ENCODE measurements at places on chromosomes 11 and 22.

- DNase-seq, result no peak
Observed at GRCh38 chr11:79437981-79438630, 2.7 kb downstream of the TENM4 start.

GRCh38 chr11:47571895-47572294 lies 6.5 kb downstream of the PTPMT1 start:
- no peak for DNase-seq

DNA sequence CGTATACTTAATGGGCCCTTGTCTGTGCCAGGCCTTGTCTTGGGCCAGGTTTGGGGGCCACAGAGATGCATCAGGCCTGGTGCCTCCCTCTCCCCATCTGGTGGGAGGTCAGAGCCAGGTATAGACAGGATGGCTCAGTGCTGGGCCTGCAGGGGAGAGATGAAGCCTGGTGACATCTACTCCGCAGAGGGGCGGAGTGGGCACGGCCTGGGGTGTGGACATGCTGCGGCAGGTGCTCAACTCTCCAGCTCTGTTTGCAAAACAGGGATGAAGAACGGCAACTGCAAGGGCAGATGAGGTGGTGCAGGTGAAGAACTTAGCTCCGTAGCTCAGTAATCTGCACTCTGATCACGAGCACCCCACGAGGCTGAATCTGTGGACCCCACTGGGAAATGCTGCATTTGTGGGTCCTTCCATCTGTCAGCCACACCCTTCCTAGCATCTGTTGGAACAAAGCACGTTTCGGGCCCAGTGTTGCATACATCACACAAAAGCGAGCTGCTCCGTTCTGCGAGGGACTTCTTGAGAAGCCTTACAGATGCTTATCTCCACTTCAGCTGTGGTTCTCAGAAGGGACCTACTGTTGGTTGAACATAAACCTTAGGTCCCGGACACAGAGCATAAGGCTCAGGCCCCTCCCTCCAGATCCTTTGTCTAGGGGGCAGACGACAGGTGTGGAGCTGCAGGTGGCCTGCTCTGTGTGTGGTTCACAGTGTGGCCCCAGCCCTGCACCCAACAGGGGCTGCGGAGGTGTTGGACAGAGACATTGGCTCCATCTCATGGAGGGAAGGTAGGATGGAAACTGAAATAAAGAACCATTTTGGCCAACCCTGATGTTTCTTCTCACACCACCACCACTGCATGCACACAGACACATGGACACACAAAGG lies 78.3 kb downstream of the LRRC32 start:
- no peak for DNase-seq

DNA sequence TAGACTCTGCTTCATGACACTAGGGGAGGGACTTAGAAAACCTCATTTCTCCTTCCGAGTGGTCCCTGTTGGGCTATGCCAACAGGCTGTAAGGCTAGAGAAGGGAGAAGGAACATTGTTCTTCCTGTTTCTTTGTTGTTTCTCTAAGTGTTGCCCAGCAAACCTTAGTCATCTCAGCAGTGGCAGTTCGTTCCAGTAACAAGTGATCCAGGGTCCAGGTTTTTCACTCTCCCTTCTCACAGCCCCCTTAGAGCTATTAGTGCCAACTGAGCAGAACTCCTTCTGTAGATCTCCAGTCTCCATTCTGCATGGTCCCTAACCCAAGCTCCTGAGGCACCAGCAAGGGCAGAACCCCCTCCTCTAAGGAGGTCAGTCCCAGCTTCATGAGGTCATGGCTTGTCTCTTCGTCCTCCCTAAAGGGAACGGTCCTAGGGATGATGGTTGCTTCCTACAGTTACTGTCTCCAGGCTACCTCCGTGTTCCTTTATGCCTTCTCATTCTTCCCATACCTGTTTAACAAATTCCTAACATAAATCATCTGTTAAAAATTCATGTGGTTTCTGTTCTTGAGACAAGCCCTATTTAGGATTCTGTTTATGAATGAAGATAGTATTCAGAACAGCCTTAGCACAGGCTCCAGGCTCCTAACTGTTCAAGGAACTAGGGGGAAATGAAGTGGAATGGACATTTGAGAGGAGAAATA lies 168.6 kb upstream of the UBASH3B start:
- no peak for DNase-seq

DNA sequence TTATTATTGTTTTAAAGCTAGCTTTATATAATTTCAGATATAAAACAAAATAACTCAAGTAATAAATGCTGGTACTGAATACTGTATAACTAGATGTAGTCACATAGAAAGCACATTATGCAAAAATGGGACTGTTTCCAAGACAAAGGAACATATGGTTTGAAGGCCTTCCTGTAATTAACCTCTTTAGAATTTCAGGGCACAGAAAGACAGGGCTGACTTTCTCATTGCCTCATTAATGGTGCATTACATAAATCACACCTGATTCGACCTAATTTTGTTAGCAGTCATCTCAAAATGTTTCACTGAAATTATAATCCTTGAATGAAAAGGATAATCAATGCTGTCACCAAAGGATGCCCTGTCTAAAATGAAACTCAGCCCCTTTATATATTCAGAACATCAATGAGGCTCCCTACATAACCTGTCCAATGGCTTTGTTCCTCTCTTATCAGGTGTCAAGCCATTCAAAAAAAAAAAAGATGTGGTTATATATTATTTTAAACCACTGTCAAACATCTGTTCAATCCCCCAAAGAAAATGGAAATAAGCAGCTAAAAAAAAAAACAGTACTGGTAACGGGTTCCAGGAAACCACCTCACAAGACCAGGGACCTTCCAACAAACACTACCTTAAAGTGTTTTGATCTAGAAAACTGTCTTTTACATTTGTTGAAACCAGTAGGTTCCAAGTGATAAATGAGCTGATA lies 77.4 kb downstream of the FAM168A start:
- no peak for DNase-seq

DNA sequence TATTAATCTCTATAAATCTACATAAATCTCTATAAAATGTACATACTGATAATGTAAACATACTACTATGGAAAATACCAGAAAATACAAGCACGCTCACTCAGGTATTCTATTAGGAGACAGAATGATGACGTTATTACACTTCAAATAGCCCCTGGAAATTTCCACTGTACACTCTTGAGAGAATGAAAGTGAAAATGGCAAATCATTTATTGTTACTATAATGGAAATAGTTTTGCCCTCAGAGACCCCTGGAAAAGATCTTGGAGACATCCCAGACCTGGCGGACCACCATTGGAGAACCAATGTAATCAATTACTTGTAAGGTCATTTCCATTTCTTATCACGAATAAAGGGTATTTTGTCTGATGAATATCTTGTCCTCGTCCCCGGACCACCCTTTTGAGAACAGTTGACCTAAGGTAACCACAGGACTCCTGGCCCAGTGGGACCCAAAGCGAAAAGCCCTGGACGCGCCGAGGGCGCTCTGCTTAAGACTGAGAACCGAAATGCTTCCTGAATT lies 509 bp upstream of the PRRG4 start:
- no peak for DNase-seq

GRCh38 chr11:116567721-116568242 lies 205.0 kb downstream of the BUD13 start:
- no peak for DNase-seq

GRCh38 chr22:19525666-19526065 lies 1.5 kb upstream of the CLDN5 start:
- DNase-seq, result no peak

GRCh38 chr11:116696381-116696941 lies 76.3 kb downstream of the BUD13 start:
- DNase-seq, result peak; percentile 37

GRCh38 chr11:26227301-26227746 lies 104.6 kb upstream of the ANO3 start:
- DNase-seq, result no peak

GRCh38 chr11:2718817-2719438 lies 19.1 kb upstream of the KCNQ1OT1 start:
- no peak for DNase-seq

DNA sequence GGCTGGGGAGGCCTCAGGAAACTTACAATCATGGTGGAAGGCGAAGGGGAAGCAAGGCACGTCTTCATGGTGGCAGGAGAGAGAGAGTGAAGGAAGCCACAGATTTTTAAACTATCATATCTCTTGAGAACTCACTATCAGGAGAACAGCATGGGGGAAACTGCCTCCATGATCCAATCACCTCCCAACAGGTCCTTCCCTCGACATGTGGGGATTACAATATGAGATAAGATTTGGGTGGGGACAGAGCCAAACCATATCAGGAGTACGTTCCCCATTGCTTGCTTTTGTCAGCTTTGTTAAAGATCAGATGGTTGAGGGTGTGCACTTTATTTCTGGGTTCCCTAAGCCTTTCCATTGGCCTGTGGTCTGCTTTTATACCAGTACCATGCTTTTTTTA lies 53.7 kb upstream of the E2F8 start:
- DNase-seq, result no peak

GRCh38 chr11:101508370-101508769 lies 75.4 kb downstream of the TRPC6 start:
- DNase-seq, result no peak

DNA sequence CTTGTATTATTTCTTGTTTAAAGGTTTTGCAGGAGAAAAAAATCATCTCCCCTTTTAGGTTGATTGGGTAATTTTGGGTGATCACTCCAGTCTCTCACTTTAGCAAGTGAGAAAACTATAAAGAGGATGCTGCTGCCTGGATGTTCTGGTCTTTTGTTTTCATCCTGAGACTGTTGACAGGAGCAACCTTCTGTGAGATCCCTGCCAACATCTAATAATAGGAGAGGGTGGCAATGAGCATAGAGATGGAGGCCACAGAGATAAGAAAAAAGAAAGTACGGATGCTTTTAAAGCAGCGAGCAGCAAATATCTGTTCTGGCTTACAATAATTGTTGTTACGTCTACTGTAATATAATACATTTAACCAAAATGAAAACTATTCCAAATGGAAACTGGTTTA lies 293.6 kb upstream of the MTNR1B start:
- DNase-seq, result no peak

GRCh38 chr22:41998361-41999261 lies at the start of gene WBP2NL:
WBP2NL (plus strand) TSS chr22:41998788; CDS start chr22:41998819, 31 bp downstream.
- DNase-seq, result no peak

DNA sequence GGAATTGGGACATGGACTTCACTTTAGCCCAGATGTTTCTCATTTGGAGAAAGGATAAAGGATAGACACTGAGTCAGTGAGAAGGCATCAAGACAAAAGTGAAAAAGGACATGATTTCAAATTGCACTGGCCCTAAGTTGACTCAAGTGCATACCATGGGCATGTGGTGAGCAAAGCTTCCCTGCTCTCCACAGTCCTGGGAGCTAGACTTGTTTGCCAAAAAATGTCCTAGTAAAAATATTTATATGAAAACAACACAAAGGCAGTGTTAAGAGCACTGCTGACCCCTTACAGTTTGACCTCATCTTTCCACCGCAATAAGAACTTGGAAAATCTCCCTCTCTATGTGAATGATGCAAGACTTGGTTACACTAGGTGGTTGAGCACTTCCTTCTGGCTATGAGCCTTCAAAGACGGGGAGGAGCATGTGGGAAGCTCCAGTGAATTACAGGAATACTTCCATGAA lies 46.5 kb upstream of the FIBIN start:
- no peak for DNase-seq

DNA sequence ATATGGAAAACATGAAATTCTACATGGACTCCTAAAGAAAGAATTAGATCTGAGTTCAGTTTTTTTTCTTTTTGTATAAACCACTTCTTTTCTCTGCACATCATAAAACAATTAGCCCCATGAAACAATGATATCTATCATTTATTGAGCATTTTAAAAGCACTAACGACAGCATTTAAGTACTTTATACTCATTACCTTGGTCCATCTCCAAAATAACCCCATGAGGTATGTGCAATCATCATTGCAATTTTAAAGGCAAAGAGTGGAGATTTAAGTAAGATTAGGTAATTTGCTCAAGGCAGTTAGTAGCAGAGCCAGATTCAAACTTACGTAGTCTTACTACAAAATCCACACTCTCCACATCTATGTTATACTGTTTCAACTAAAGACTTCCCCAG lies 177.7 kb upstream of the RAG2 start:
- no peak for DNase-seq

DNA sequence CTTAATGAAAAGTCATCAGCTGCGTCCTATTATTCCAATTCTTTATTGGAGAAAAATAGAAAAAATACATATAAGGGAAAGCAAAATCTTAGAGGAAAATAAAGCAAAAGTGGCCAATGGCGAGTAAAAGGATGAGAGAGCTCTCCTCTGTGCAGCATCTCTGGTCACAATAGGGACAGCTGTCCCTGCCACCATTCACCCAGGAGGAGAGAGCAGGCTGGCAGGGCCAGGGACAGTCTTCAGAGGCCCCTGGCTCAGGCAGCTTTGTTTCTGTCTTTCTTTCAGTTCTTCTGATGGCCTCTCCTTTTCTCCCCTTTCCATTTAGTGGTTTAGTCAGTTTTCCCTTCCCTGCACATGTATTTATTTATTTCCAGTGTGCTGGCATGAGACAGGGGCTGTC lies 941.3 kb downstream of the NTM start:
- DNase-seq, result no peak

- no peak for DNase-seq
Observed at GRCh38 chr11:36274414-36274813, 14.8 kb downstream of the COMMD9 start.

DNA sequence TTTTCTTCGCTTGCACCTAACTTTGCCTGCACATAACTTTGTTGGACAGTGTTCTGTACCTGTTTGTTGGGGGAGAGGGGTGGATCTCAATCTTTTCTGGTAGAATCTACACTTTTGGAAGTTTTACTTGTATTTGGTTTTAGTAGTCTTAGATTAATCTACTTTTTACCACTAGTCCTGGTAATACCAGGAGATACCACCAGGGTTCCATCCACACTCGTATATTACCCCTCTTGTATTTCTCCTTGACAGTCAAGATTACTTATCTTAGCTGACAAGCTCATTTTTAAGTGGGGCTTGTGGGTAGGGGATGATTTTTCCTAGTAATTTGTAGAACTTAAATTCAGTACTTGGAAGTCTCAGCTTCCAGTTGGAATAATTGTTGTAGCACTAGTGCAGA lies 37.3 kb upstream of the TECTA start:
- DNase-seq, result no peak

DNA sequence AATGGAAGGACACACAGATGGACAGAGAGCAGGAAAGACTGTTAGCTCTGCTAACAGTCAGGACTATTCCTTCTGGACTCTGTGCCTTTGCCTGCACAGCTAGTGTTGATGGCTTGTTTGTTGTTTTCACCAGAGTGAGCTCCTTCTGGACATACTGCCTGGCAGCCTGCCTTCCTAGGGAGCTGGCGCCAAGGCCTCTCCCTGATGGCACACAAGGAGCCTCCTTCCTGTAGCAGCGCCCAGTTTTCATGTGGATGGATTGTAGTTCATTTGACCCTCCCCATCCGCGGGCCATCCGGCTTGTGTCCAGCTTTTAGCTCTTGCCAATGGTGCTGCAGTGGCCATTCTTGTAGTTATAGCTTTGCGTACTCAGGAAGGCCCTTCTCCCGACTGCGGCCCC lies 16.6 kb upstream of the BCR start:
- DNase-seq, result no peak

GRCh38 chr22:42428025-42428424 lies 4.2 kb downstream of the NFAM1 start:
- DNase-seq, result no peak

DNA sequence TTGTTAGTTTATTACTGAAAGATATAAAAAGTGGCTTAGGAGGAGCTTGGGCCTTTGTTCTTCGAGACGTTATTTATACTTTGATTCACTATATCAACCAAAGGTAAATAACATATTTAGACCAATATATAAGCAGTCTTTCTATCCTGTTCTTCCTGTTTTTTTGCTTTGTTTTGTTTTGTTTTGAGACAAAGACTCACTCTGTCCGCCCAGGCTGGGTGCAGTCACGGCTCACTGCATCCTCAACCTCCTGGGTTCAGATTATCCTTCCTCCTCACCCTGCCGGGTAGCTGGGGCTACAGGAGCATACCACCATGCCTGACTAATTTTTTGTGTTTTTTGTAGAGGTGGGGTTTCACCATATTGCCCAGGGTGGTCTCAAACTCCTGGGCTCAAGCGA lies 66.8 kb downstream of the ATM start:
- DNase-seq, result no peak

Data from DMS153 (cell line).